NCI-H1436 (cell line): ENCODE measurements at places on chromosomes 12 and 14.

DNA sequence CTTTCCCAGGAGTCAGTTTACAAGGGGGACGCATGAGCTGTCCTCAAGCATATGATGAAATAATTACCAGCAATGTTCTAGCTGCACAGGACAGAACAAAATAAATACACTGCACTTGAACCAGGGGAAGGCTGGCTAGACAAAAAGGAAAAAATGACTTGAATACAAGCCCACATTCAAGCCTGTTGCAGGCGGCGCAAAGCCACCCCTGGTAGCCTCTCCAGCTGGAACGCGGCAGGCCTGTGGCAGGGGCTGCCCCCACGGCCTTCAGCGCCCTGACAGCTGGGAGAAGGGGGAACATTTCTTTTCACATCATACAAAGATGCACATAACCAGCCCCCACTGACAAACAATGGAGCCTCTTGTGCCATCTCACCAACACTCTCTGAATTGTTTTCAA, 57.1 kb downstream of the TRAFD1 start:
- DNase-seq: no peak

DNA sequence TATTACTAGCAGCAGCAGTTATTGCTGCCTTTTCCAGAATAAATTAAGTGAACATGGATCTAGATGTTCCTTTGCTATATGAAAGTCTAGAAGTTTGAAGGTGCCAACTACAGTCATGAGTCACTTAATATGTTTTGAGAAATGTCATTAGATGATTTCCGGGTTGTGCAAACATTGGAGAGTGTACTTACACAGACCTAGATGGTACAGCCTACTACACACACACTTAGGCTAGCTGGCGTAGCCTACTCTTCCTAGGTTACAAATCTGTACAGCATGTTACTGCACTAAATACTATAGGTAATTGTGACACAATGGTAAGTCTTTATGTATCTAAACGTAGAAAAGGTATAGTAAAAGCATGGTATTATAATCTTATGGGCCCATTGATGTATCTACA, 368.1 kb downstream of the PDZRN4 start:
- DNase-seq: no peak

DNA sequence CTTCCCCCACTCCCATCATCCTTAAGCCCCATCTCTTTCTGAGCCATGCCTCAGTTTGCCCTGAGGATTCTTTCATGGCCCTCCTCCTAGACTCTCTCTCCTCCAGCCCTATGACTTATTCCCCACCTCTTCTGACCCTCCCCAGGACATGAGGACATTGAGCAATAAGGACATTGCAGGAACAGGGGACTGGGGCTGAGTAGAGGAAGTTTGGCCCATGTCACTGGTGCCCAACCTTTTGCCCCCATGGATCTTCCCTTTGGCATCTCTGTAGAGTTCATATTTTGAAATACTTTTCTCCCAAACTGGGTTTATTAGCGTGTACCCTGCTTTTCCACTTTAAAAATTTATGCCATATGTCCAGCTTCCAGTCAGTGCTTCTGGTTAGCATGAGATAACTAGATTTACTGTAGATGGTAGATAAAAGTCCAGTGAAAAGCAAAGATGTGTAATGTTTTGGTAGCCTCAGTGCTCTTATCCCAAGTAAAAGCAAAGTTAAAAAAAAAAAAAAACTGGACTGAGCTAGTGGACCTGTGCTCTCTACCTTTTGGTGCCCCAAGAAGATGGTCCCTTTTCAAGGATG, 6.1 kb upstream of the LRP1-AS start:
- no peak for DNase-seq

- DNase-seq: no peak
Measured at GRCh38 chr12:117344716-117345115, 16.7 kb downstream of the NOS1 start.

DNA sequence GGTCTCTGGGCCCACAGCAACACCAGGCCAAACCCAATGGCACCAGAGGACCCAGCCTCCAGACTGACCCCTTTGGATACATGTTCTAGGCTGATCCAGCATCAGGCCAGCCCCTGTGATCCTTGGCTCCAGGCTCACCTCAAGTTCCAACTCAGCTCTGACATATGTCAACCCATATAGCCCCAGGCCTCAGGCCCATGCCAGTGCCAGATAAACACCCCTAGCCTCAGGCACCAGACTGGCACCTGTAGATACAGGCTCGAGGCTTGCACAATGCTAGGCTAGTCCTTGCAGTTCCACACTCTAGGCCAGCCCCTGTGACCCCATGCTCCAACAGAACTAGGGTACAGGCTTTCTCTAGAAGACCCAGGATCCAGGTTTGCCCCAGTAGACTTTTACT, 287.5 kb downstream of the KCNC2 start:
- no peak for DNase-seq

GRCh38 chr14:37721976-37722659, 126.7 kb downstream of the TTC6 start:
- no peak for DNase-seq

DNA sequence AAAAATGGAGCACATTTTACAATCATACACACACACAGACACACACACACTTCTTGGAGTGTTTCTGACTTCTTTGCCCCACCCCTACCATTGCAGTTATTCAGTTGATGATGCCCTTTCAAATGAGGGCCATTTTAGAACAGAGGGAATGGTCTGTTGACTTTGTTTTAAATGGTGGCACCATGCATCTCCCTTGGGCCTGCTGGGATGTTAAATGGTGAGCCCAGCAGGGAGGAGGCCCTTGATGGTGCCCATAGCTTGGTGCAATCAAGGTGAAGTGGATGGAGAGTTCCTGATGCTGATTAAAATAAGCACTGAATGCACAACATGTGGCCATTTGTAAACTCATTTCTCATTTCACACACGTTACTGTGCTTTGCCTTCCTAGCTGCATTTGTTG, 13.3 kb downstream of the C12orf75 start:
- DNase-seq: peak; percentile 57

- DNase-seq: no peak
Measured at GRCh38 chr12:75374971-75375370, 15.9 kb upstream of the GLIPR1L2 start.

DNA sequence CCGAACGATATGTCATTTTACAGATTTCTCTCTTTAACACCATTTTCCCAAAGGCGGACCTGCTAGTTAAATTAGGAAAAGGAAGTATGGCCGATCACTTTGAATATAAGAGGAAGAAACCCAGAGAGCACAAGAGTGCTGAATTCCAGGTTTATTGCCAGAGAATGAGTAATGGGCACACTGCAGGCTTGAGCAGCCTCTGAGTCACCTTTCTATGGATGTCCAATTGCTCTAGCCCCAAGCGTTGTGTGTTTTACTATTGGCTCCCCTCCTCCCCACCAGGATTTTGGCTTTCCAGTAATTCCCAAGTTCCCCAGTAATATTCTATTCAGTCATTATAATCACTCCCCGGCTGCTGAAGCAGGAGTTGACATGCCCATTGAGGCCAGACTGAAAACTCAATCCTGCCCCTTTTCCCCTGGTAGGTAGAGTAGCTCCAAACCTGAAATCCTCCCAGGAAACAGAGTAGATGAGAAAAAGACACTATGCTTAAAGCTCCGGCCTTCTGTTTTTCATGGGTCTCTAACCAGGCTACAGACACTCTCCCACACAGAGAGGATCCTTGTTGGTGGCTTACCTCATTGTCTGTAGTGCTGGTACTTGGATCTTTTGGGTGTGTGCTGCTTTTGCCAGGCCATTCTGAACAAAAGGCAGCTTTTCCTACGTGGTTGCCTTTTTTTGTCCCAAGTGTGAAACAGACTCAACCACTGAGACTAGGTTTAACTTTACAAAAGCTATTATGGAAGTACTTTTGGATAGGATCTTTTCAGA, 704.3 kb upstream of the FLRT2 start:
- no peak for DNase-seq

DNA sequence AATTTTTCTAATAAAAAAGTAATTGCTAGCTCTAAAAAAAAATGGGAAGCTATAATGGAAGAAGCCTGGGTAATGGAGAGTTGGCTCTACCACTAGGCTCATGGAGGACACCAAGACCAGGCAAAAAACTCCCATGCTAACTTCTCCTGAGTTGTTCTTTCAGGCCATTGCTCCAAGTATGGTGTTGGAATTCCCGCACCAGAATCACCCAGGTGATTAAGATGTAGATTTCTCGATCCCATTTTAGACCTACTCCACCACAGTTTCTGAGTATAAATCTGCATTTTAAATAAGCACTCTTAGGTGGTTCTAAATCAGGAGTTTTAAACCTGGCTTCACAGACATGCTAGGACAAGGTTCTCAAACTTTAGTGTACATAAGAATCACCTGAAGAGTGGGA, 221.0 kb downstream of the EMP1 start:
- no peak for DNase-seq

DNA sequence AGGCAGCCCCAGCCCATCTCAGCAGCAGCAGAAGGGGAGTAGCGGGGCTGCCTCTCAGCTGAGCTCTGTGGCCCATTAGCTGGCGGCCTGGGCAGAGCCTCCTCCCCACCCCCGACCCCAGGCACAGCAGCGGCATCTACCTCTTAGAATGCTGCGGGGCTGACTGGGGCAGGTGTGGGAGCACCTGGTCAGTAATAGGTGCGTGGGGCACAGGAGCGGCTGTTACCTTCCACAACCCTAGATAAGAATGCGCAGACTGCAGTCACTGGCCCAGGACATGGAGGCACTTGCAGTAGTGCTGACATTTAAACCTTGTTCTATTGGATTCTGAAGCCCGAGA, 35.6 kb downstream of the SYNE3 start:
- DNase-seq: no peak

DNA sequence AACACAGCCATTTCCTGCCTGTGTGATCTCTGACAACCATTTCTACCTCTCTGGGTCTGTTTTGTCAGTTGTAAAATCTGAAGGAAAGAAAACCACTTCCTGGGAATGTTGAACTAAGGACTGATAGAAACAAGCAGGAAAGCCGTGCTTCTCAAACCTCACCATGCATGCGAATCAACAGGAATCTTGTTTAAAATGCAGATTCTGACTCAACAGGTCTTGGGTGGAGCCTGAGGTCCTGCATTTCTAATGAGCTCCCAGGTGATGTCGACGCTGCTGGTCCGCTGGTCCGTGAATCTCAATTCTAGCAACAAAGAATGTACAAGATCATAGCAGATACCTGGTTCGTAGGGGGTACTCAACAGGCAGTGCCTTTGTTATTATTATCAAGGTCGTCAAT, 38.0 kb upstream of the GPATCH2L start:
- DNase-seq: no peak

DNA sequence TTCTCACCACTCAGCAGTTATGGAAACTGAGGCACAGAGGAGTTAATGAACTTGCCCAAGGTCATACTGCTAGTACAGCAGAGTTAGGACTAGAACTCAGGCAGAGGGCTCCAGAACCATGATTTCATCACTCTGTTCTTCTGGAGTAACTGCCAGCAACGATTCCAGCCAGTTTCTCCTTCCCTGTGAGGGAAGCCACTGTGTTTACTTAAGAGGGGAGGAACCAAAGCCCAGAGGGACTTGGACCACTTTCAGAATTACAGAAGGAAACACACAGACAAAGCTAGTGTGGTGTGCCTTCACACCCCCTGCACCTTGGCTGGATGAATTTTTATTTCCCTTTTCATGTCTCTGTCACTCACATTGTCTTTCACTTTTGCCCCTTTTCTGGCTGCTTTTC, 398.2 kb downstream of the DPF3 start:
- DNase-seq: no peak

DNA sequence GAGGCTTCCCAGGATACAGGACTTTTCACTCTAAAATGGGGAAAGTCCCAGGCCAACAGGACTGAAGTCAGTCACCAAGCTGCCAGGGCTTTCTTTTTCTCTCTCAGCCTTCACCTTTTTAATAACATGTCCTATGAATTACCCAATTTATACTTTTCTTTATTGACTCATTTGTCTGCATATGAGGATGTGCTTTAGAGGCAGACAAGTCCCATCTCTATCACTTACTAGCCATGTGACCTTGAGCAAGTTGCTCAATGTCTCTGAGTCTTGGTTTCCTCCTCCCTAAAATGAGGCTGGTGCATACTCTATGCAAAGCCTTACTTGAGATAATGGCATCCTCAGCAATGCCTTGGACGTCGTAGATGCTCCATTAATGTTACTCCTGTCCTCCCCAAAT, 98.1 kb upstream of the TMPO start:
- no peak for DNase-seq

GRCh38 chr14:22824711-22825359, 4.9 kb upstream of the MRPL52 start:
- no peak for DNase-seq

DNA sequence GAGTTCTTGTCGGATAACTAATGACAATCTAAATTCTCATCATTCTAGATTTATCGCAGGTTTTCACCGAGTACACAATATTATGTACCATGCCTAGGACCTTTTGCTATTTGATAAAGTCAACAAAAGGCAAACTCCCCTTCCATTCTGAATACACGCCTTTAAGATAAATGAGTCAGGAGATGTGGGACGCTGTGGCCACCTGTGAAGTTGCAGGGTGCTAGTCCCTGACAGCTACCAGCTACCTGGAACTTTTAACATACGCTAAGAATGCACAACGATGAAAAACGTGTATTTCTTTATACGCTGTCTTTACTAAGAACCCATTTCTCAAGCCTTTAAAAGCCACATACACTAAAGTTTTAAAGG, 678 bp downstream of the MDM1 start:
- DNase-seq: no peak

- DNase-seq: peak; percentile 25
Measured at GRCh38 chr12:71664411-71665089, 449 bp downstream of the THAP2 start.

DNA sequence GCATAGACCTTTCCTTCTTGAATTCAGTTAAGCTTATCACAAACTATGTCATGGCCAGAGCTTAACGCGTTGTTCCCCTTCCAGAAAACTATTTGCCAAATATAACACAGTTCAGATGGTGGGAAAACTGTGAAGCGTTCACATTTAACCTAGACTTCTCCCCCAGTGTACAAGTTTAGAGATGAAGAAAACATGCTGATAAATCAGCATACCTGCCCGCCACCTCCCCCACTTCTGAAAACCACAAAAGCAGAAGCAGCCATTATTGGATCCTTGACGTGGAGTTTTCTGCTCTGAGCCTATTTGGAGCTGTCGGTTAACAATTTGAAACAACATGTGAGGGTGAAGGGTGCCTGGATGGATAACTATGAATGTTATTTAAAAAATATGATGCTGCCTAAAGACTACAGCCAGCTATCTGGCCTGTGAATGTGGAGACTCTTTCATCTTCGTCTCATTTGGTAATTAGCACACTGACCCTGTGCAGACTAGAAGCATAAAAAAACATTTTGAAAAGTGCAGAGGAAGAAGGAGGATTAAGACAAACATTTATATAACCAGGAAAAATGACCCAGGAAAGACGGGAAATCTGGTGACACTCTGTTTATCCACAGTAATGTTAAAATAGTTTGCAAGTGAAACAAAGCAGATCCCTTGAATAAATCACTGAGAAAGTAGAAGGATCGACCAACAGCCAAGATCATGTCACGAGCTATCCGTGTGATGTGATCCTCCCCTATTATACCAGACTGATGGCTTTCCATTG, 408.2 kb downstream of the AEBP2 start:
- no peak for DNase-seq

GRCh38 chr14:32702562-32702961, 236.1 kb upstream of the NPAS3 start:
- no peak for DNase-seq
